ENCODE measurements at places on chromosomes 5 and 9.

- no peak for DNase-seq
These were observed 42.7 kb upstream of the PLPP1 start for GRCh38 chr5:55577353-55578060.

GRCh38 chr5:171252674-171253073 lies 56.4 kb upstream of the TLX3 start:
- no peak for DNase-seq

DNA sequence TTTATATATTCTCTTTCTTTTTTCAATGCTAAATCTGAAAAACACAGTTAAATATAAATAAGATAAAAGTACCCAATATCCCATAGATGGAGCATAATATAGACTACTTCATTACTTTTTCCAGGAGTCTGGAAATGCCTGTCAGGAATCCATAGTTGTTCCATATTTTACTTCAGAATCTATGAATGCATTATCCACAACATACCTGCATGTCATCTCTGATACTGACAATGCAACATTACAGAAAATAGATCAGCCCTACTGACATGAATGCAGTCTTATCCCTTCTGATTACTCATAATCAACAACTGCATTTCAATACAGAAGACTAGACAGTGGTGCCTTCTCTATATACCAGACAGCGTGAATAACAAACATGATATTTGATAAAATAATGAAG lies 517.6 kb downstream of the PTPRD start:
- no peak for DNase-seq

- DNase-seq: no peak
These were observed 40.2 kb upstream of the PRDM12 start for GRCh38 chr9:130624154-130624553.

GRCh38 chr5:4758996-4759395 lies 381.1 kb upstream of the ADAMTS16 start:
- no peak for DNase-seq

- no peak for DNase-seq
These were observed 293.9 kb upstream of the TARS1 start for GRCh38 chr5:33146881-33147280.

DNA sequence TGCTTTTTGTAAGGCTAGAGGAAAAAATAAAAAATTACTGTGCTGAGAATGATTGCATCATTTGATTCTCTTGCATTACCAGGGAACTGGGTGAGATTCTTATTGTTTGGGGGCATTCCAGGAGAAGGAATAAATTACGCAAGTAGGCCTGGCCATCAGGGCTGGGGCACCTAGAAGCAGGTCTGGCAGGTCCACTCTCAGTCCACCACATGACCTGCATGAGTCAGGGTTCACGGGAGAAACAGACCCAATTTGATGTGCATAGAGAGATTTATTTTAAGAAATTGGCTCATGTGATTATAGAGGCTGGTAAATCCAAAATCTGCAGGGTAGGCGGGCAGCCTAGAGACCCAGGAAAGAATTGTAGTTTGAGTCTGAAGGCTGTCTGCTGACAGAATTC lies 59.6 kb downstream of the ZNF622 start:
- no peak for DNase-seq

- no peak for DNase-seq
These were observed 852.2 kb downstream of the EFNA5 start for GRCh38 chr5:106818552-106818951.

DNA sequence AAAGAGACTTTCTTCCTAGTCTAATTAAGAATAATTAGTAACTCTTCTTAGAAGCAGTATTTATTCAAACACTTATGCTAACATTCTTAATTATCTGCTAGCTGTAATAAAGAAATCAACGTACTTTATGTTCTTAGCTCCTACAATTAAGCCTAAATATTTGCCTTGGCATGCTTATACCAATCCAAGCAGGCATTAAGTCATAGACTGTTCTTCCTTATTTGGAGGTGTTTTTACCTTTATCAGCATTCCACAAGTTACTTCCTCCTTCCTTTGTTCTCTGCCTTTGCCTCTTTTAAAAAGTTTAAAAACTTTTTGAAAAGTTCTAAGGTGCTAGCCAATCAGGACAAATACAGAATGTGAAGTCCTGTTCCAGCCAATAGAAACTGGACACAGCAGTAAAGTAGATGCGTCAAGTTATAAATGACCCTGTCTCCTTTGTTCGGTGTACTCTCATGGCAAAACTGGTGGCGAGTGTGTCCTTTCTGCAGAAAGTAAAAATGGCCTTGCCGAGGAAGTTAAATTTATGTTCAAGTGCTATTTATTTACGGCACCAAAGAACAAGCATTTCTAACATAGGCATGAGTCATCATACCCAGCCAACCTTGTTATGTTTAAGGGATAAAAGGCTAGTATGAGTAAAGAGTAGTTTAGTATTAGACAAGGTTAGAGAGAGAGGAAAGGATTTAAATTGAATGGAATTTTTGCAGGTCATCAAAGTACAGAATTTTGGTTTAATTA lies 58.6 kb downstream of the GPBP1 start:
- no peak for DNase-seq

GRCh38 chr9:76662476-76663281 lies 101.6 kb upstream of the PCA3 start:
- DNase-seq: no peak
